ENCODE measurements at places on chromosomes 2 and 18. TPM values are rescaled to one million over a fixed set of nuclear protein-coding genes. Genes with fewer than 3 reads are reported as not detected.

Gene CAB39
- 37.2 TPM for polyA plus RNA-seq

Gene ARHGAP15
- not detected for polyA plus RNA-seq

DNA sequence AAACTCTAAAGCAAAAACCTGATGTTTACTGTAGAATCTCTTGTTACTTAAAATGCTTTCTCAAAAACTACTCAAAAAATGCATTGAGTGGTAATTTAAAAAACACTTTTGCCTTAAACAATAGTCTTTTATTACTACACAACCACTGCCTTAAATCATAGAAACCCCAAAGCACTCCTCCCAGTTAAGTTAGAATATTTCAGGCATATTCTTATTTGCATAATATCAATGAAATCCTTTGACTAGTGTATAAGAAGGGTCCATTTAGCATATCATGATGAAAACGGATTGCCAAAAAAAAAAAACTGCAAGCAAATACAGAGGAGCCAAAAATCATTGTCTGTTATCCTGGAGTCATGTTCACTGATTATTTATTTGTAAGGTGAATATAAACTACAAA is 119.2 kb downstream of the PTPRM start:
- no peak overlapping the region for H3K27ac ChIP-seq
- no peaks in the 10 kb centered on the region for H3K27me3 ChIP-seq
- no peak for DNase-seq
- no peaks in the 10 kb centered on the region for H3K4me1 ChIP-seq
- H3K36me3 ChIP-seq: no peaks in the 10 kb centered on the region
- no peak overlapping the region for H3K4me3 ChIP-seq

DNA sequence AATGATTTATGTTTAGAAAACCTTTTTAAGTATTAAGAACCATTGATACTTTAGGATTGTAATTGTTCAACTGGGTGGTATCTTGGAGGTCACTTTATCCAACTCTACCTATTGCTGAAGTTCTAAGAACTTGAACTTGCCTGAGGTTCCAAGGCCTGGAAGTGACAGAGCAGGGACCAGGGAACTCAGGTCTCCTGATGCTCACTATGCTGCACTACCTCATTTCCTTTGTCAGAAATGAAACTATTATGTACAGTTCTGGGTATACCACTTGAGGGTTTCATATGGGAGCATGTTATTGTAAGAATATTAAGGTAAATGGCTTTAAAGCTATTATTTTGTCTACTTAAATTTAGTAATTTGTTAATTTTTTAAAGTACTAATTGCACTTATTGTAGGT is 3.0 kb downstream of the MBD5 start:
- no peaks in the 10 kb centered on the region for H3K27me3 ChIP-seq
- H3K27ac ChIP-seq: no peak overlapping the region
- no peaks in the 10 kb centered on the region for H3K36me3 ChIP-seq
- no peak for DNase-seq
- peaks cover 21% of the 10 kb centered on the region for H3K4me1 ChIP-seq
- no peak overlapping the region for H3K4me3 ChIP-seq

Gene GPR39
- 8.2 TPM for polyA plus RNA-seq

Gene CAPN14
- 0.06 TPM for polyA plus RNA-seq

DNA sequence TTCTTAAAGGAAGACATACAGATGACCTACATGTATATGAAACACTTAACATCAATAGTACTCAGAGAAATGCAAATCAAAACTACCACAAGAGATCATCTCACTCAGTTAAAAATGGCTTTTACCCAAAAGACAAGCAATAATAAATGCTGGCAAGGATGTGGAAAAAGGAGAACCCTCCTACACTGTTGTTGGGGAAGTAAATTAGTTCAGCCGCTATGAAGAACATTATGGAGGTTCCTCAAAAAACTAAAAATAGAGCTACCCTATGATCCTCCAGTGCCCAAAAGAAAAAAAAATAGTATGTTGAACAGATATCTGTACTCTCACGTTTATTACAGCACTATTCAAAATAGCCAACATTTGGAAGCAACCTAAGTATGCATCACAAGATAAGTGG is 1579.4 kb upstream of the TMEFF2 start:
- H3K36me3 ChIP-seq: no peaks in the 10 kb centered on the region
- H3K27me3 ChIP-seq: no peaks in the 10 kb centered on the region
- no peak overlapping the region for H3K4me3 ChIP-seq
- no peak for DNase-seq
